Stimulated activated CD8-positive, alpha-beta memory T cell treated with anti-CD3 and anti-CD28 coated beads, Interleukin-15, amount 100 ng/mL, for 24 hours (primary cell): ENCODE measurements at places on chromosomes 3 and 15.

DNA sequence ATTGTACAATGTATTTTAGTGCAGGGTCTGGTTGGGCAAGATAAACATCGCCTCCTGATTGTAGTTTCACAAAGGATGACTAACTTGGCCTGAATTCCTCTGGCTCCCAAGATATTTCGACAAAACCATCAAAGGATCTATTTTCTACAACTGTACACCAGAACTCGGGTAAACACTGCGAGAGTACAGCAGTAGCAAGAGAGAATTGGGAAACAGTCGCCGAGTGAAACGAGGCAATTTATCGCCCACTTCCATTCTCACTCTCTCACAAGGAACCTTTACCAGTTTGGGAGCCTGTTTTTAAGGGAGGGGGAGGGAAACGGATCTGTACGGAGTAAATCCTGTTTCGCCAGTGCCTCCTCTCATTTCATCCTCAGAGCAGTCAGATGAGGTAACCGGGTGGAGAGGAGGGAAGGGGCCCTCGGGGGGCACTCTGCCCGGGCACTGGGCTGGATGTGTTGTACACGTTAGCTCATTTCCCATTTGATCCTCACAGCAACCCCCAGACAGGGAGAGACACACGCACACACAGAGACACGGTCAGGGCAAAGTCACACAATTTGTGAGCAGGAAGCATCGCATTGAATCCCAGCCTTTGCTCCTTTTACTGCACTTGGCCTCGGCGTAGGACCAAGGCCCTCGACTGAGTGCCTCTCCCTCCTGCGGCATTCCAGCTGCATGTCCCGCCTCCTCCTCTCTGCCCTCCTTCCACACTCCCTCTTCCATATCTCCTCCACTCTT, 120.1 kb downstream of the LIPC start:
- DNase-seq, result no peak

DNA sequence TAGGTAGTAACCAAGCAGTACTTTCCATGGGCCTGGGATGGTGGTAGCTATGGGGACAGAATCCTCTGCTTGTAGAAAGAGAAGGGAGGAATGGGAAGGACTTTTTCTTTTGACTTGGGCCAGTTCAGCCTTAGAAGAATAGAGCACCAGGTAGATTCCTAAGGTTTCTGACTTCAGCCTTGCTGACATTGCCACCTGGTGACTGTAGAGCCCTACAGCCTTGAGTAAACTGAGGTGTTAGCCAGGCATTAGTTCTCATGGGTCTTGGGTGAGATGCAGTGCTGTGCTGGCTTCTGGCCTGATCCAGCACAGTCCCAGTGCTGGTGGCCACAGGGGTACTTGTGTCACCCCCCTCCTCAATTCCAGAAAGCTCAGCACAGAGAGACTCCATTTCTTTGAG, 171.1 kb downstream of the ZBBX start:
- DNase-seq, result no peak

DNA sequence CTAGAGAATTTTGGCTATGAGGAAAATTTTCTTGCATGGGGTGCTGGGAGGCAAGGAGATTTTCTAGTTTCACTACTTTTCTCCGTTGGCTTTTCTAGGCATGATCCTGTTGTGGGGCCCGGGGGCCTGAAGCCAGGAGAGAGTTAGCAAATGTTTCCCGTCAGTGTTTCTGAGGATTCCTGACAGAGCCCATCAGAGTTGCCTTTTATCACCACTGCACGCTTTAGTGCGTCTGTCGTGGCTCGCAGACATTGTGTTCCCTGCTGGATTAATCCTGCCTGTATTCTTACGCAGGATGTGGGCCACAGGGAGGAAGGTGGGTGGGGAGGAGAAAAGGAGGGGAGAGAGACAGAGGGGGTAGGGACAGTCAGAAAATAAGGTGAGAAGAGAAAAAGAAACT, 18.1 kb upstream of the BOC start:
- DNase-seq, result no peak

DNA sequence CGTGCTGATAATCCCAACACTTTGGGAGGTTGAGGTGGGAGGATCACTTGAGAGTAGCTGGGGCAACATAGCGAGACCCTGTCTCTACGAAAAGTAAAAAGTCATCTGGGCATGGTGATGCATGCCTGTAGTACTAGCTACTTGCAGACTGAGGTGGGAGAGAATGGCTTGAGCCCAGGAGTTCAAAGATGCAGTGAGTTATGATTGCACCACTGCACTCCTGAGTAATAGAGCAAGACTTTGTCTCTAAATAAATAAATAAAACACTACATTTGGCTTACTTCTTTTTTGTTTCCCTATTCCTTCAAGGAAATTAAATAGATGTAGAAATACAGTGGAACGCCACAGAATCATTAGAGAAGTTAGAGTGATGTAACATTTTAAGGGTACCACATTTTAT, 20.1 kb upstream of the LDHAL6B start:
- no peak for DNase-seq

- no peak for DNase-seq
Measured at GRCh38 chr3:101077361-101078011, 84.3 kb upstream of the ABI3BP start.

GRCh38 chr3:194257151-194257621, 93.9 kb downstream of the CPN2 start:
- no peak for DNase-seq

DNA sequence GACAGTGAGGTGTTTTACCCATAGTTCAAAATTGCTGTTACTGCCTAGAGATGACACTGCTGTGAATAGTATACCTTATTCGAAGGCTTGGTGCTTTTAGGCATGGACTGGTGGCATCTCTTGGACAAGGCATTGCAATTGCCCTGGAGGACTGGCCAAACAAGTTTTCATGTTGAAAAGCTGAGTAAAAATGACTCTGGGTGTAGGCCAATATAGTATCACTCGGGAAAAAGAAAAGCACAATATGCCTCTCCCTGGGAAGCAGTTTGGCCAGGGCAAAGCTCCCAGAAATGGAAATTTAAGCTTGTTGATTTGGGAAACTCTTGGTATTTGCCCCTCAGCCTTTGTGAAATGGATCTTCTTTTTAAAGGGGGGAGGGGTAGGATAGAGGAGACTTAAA, 54.8 kb downstream of the ZNF609 start:
- DNase-seq, result no peak

GRCh38 chr3:78003090-78003489, 963.2 kb downstream of the ROBO2 start:
- DNase-seq, result no peak

- no peak for DNase-seq
Measured at GRCh38 chr15:27855137-27855536, 244.0 kb downstream of the OCA2 start.

DNA sequence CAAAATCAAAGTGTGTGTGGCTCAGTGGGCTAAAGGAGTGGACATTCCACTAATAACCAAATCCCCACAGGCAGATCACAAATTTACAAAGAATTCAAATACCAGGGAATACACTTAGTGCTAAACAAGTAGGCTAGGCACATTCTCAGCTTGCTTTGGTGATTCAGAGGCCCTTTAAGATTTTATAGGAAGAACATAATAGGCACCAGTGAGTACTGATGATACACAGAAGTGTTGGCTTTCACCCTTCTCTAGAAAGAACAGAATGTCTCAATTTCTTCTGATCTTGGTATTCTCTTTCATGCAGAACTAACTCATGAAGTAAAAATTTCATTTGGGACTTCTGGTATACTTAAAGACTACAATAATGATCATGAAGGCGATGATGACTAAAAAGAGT, 55.0 kb downstream of the POLR2M start:
- no peak for DNase-seq

DNA sequence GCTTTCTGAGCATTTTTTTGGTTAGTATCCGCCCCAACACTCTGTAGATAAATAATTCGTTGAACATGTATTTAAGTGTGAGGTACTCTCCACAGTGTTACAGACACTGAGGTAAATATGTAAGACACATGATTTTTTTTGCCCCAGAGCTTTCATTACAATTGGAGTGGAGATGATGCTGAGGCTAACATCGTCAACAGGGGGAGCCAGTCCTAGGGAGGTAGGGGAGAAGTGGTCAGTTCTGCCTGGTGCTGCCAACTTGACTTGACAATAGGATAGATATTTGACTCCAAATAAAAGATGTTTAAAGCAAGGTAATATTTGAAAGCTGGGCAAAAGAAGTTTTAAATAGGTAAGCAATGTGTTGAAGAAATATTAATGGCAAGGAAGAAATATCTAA, 295.7 kb downstream of the UNC13C start:
- DNase-seq, result no peak

- no peak for DNase-seq
Measured at GRCh38 chr3:68088636-68089035, 434.2 kb upstream of the SUCLG2 start.

GRCh38 chr15:99305761-99306505, 54.7 kb downstream of the LRRC28 start:
- DNase-seq, result no peak

DNA sequence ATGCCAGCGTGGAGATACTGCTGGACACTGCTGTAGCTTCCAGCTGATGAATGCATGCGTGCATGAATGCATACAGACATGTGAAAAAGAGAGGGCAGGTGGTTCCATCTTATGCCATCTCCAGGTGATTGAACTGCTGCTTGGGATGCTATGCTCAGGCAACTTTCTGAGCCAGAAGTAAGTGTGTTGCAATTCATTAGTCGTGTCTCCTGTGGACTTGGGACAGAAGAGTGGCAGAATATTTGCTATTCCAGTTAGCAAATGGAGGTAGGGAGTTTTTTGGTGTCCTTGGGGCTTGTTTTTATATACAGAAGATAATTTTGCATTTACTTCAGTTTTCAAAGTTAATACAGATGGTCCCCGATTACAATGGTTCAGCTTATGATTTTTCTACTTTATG, 33.3 kb downstream of the ANKDD1A start:
- no peak for DNase-seq

GRCh38 chr15:48823706-48824105, 12.8 kb upstream of the CEP152 start:
- no peak for DNase-seq

DNA sequence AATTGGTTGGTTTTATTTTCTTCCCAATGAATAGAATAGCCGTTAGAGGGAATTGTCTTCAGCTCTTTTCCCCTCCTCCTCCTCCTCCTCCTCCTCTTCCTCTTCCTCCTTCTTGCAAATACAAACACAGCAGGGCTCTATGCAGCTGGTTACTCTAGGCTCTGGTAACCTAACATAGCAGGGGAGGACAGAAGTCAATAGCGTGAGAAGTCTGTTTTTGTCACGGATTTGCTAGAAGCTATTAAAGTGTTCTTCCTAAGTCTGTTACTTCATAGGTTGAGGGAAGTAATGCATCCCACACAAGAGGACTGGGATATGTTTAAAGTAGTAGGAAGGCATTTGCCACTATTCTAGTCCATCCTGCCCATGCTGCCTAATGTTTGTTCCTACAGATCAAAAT, 374.7 kb upstream of the TPRG1 start:
- no peak for DNase-seq

GRCh38 chr3:107431246-107432012, 54.2 kb downstream of the CCDC54 start:
- peak; percentile 9 for DNase-seq

- no peak for DNase-seq
Measured at GRCh38 chr3:156037356-156037755, 83.0 kb upstream of the KCNAB1 start.

GRCh38 chr15:63523306-63523990, 19.1 kb downstream of the USP3 start:
- no peak for DNase-seq

GRCh38 chr3:188305220-188305619, 151.3 kb downstream of the LPP start:
- no peak for DNase-seq

- no peak for DNase-seq
Measured at GRCh38 chr15:44656298-44656697, 7.2 kb downstream of the SPG11 start.

- DNase-seq, result no peak
Measured at GRCh38 chr3:108202080-108202479, 20.1 kb downstream of the IFT57 start.

GRCh38 chr3:25747033-25747432, 36.2 kb downstream of the NGLY1 start:
- DNase-seq, result no peak

- DNase-seq, result no peak
Measured at GRCh38 chr15:89912145-89912673, 543 bp downstream of the ARPIN start.

- no peak for DNase-seq
Measured at GRCh38 chr3:122091602-122092295, 36.6 kb downstream of the CD86 start.

DNA sequence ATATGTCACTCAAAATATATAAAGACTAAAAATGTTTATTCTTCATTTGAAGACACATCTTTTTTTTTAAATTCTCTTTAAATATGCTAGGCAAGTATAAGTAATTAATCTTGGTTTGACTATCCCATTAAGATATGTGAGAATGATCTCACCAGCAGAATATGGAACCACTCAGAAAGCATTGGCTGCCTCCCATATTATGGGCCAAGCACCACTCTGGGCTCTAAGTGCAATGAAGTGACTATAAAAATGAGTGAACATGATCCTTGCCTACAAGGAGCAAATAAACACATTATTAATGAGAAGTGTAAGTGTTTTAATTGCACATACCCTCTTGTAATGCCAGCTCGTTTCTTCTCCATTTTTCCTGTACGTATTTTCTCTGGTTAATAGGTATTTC, 328.5 kb downstream of the NAALADL2 start:
- DNase-seq, result no peak

DNA sequence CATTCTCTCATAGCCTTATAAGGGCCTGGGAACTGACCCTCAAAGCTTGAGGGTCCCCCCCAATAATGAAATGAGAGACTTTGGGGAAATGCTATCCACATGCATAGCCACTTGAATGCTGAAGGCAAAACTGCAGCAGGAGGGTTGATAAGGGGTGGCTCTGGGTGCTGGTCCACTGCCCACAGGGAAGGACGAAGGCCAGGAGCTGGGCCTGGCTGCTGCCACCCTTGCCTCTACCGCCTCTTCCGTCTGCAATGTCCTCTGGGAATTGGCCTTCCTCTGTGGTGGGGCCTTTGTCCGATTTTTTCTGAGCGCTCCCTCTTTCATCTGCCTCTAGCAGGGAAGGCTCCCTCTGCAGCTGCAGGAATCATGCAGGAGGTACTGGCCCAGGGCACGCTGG, 41.0 kb downstream of the OCA2 start:
- DNase-seq, result no peak

GRCh38 chr15:29934251-29934650, 112.0 kb upstream of the TJP1 start:
- DNase-seq, result no peak
